Activated CD4-positive, alpha-beta T cell treated with anti-CD3 and anti-CD28 coated beads for 36 hours (primary cell): ENCODE measurements at places on chromosomes 5 and 9.

DNA sequence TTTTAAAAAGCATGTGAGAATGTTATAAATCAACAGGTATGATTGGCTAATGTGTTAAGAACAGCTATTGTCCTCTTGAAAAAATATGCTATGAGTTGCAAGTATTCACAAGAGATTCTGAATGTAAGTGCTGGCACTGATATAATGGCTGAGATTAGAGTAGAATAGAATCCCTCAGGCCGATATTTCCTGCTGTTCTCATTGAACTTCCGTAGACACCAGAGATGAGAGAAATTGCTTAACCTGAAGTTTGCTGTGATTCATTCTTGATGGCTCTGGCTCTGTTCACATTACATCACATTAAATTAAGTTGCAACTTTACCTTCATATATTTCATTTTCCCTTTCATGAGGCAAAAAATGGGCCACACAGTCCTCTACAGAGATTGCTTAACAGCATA lies 114.5 kb downstream of the BAAT start:
- DNase-seq = no peak

DNA sequence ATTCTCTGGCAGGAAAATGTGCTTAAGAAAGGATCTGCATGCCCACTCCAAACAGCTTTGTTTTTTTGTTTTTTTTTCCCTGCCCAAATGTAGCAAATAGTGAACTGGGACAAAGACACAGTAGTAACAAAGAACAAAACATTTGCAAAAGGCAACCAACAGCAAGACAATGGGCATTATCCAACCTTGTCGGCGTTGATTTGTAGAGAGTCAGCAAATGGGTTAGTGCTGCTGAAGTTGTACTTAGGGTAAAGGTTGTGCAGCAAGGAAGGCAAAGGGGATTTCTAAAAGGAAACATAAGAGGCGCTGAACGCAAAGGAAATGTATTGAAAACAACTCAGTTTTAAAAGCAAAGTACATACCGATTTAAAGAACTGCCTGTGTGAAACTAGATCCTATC lies 136.2 kb downstream of the MPDZ start:
- DNase-seq = no peak

- no peak for DNase-seq
Observed at GRCh38 chr5:125607018-125607417, 816.2 kb upstream of the GRAMD2B start.

DNA sequence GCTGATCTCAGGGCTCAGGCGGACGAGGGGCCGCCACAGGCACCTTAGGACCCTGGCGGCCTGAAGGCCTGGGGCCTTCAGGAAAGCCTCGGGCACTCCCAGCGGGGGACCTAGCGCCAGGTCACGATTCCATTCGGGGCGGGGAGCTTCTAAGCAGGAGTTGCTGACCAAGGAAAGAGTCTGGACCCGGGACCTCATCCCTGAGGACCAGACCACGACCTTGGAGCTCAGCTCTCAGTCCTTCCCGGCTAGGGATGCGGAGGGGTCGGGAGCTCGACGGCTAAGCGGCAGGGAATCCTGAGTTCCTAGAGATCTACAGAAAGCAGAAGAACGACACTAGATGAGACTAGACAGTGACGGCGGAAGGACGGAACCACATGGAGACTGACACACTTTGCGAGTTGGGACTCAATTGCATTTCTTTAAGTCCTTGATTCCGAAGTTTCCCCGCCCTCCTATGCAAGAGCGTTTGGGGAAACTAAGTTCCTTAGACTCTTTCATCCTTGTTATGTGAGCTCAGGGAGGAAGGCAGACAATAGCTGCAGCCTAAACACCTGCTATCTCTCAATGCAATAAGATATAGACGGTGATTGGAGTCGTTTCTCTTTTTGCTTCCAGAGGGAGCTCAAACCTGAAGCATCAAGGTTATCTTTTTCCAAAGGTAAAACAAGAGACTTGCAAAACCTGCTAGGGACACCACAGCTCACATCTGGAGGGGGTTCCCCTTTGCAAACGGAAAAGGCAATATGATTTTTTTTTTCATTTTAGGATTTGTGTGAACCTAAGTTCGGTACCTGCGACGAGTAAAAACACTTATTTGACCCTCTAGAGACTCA lies 9.7 kb downstream of the NR2F1-AS1 start:
- DNase-seq = peak; percentile 10

DNA sequence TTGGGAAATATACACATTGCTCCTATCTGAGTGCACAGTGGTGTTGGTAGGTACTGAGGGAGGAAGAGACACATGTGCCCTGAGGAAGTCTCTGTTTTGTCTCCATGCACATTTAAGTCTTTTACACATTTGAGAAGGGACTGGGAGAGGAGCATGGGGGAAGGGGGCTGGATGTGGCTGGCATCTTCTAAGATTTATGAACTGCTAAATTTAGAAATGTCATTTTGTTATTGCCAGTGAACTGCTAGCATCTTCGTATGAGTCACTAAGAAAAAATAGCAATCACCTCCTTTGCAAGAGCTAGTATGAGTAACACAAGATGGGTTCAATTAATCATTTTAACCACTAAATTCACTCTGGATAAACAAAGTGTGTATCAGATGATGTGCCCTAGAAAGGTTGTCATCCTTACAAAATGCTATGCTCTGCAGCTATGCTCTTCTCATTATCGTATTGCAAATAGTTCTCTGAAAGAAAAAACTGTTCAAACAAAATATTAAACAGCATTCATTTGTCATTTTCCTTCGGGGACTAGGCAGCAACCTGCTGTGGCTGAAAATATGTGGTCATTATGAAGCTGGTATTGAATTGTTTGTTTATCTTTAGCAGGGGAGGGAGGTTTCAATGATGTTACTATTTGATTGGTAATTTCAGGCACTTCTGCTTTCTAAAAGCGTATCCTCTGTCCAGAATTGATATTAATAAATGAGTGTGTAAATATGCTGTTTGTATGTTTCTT lies 236.5 kb downstream of the DMRTA1 start:
- peak; percentile 4 for DNase-seq

DNA sequence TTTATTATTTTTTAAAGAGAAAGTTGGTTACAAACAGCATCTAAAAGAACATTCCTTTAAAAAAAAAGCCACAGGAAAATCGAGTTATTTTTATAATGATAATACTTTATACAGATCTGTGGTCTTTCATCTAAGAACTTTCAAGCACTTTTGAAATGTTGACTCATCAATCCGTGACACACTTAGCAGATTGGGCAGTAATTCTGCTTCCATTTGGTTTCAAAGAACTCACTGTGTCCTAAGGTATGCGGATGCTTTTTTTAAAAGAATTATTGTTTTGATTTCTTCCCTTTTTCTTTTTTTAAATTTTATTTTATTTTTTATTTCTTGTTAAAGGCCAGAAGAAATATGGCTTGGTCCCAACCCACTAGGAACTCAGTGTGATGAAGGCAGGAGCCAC lies 147.8 kb downstream of the AOPEP start:
- no peak for DNase-seq

DNA sequence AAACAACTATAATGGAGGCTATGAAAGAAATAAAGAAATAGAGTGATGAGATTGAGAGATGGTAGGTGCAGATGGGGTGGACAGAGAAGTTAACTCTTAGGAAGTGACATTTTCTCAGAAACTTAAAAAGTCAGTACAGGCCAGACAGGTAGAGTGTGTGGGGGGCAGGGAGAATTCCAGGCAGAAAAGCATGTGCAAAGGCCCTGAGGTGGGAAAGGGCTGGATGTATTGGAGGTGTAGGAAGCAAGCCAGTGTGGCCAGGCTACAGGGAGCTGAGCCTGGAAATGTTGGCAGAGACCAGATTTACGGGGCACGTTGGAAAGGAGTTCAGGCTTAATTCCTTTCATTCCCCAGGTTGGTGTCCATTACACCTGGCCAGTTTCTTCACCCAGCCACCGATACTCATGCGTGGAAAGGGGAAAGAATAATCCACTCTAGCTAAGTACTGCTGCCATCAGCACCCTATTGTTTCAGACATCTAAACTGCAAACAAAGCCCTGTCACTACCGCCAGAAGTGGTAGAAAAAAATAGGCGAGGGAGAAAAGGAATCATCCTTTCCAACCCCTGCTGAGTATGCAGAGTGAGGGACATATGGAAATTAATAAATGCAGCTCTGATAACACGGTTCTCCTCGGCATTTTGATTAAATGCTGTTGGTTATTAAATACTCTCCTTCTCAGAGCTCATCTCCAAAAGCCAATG lies 116.8 kb upstream of the GPR151 start:
- DNase-seq = no peak

- DNase-seq = peak; percentile 74
Observed at GRCh38 chr9:37528652-37529471, 43.1 kb downstream of the POLR1E start.

DNA sequence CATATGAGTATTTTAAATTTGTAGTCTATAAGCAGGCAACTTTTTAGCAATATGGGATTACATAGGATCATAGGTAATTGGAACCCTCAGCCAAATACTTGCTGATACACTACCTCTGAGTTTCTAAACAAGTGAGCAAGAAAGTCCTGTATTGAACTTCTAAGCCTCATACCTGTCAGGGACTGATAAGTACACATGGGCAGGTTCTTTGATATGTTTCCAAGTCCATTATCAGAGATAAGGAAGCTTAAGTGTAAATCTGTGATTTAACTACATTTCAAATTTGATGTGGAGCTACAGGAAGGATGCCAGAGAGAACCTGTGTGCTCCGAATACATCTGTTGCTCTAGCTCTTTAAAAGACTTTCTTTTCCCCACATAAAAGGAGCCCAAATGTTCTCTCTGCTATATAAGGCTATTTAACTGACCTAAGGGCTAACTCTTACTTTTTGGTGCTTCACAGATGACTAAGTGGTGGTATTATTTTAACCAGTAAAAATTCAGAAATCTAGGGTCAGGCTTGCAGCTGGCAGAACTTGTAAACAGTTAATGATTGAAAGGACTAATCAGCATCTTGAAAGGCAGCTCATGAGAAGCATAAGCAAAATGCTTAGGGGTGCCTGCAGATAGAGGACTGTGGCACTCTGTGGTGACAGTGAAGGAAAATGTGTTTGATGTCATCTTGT lies 228.6 kb downstream of the NR3C1 start:
- no peak for DNase-seq

DNA sequence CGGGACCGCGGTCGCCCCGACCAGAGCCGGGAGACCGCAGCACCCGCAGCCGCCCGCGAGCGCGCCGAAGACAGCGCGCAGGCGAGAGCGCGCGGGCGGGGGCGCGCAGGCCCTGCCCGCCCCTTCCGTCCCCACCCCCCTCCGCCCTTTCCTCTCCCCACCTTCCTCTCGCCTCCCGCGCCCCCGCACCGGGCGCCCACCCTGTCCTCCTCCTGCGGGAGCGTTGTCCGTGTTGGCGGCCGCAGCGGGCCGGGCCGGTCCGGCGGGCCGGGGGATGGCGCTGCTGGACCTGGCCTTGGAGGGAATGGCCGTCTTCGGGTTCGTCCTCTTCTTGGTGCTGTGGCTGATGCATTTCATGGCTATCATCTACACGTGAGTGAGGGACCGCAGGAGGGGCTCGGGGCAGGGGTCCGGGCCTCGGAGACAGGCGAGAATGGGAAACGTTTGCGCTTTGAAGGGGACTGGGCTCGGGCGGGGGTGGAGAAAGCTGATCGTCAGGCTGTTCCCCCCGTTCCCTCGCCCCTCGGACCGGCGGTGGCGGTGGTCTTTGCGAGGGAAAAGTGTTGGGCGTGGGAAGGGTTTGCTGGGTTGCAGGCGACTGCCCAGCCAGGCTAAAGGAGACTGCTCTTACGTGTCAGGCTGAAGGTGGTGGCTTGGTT lies 457 bp downstream of the UGCG start:
- DNase-seq = peak; percentile 46

DNA sequence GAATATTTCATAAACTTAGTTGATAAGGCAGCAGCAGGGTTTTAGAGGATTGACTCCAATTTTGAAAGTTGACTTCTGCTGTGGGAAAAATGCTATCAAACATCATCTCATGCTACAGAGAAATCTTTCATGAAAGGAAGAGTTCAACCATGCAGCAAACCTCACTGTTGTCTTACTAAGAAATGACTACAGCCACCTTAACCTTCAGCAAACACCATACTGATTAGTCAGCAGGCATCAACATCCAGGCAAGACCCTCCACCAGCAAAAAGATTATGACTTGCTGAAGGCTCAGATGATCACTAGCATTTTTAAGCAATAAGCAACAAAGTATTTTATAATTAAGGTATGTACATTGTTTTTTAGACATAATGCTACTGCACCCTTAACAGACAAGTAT lies 7.6 kb downstream of the TMEM174 start:
- DNase-seq = no peak

GRCh38 chr5:168734119-168734518 lies 155.0 kb upstream of the PANK3 start:
- no peak for DNase-seq

DNA sequence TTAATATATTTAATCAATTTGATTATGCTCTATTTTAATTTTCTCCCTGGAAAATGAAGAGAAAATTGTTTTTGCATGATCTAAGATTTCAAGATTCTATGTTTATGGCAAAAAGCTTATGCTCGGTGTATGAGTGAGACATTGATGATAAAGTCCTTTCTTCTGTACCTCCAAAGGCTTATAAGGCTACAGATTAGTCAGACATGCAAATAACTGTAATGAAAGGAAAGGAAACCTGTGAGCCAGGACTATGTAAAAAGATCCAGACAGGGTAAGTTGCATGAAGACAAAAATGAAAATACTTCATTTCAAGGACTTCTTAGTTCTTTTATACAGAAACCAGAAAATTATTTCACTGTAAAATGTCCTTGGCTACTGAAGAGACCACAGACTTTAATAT lies 52.2 kb upstream of the EDIL3 start:
- no peak for DNase-seq

DNA sequence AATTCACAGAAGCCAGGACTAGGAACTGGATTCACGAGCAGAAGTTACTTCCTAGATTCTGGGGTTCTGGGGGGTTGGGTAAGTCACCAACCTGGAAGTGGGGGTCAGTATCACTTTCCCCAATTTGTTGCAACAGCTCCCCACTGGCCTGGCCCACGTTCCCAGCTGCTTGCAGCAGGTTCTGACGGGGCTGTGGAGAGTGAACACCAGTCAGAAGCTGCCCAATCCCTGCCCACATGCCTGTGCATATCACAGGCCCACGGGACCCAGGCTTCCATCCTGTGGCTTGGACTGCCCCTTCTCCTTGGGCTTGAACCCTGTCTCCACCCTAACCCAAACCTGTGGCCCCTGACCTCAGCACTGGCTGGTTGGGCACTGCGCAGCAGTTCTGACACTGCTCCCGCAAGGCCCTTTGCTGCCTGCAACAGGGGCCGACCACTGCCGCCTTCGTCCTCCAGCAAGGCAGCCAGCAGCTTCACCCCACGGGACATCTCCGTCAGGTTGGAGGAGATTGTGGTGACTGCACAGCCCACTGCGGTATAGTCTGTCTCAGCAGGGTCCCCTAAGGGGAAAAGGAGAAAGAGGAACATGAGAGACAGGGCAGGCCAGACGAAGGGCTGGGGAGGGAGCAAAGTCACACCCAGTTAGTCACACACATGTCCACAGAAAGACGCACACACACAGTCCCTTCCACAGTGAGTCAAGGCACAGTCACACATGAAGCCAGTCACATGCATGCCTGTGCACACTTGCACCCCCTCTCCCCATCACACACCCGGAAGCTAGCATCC lies 13.1 kb downstream of the TLN1 start:
- DNase-seq = no peak
